ENCODE measurements at places on chromosomes 5 and 9.

DNA sequence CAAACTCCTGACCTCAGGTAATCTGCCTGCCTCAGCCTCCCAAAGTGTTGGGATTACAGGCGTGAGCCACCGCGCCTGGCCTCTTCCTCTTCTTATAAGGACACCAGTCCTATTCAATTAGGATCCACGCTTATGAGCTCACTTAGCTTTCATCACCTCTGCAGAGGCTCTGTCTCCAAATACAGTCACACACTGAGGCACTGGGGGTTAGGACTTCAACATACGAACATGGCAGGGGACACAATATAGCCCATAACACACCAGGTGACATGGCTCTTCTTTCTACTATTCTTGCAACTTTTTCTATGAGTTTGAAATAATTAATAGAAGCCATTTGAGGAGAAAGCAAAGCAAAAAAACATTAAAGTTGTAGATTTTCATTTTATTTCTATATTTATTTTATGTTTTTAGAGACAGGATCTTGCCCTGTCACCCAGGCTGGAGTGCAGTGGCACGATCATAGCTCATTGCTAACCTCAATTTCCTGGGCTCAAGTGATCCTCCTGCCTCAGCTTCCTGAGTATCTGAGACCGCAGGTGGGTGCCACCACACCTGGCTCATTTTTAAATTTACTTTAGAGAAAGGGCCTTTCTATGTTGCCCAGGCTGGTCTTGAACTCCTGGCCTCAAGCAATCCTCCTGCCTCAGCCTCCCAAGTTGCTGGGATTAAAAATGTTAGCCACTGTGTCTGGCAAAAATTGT is 6.0 kb upstream of the PRRT1B start:
- no peak for DNase-seq

GRCh38 chr9:135334953-135335460 is 144.6 kb upstream of the PPP1R26 start:
- DNase-seq, result no peak

DNA sequence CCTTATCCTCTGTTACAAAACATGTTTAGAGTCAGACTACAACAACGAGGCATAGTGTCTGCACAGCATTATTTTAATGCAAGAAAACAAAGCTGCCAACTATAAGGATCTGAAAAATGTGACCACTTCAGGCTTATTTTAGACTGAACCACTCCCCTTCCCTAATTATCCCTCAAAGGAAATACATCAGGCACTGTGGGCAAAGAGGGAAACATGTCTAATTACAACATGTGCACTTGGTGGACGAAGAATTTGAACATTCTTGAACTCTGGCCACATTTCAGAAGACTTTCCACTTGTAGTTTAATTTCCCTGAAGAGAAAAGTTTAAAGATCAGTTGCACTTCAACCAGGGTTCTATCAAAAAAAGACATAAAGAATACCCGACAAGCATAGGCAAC is 3.8 kb downstream of the MTMR12 start:
- DNase-seq, result no peak

DNA sequence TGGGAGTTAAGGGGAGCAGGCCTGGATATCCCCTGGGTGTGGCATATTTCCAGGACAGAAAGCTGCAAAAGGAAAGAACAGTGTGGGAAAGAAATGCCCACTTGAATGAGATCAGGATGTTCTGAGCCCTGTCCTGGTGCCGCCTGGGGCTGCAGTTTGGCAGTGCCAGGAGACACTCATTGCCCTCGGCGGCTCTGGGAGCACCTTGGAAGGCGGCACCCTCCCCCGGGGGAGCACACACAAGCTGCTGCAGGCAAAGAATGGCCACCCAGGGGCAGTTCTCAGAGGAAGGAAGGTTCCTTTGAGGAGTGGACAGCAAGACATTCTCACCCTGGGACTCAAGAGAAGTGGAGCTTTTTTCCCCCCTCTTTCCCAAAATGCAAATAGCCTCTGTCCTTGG is 305.3 kb downstream of the NTRK2 start:
- peak; percentile 35 for DNase-seq

DNA sequence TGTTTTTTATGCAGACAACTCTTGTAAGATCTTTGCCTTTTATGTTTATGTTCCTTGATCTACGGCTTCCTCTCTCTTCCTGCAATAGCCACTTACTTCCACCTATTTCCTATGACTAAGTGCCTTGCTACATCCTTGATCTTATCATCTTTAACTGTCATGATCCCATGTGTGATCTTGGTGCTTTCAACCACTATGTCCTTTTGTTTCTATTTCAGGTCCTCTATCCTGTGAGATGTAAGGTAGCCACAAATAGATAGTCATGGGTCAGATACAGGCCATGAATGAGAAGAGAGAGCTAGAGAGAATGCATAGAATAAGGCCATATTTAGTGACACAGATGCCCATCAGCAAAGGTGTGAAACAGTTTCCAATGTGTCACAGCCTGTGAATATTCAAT is 243.6 kb upstream of the HAPLN1 start:
- DNase-seq, result no peak

GRCh38 chr5:172561151-172561550 is 79.9 kb upstream of the NEURL1B start:
- no peak for DNase-seq

GRCh38 chr5:15680455-15680854 is 180.5 kb downstream of the FBXL7 start:
- no peak for DNase-seq

DNA sequence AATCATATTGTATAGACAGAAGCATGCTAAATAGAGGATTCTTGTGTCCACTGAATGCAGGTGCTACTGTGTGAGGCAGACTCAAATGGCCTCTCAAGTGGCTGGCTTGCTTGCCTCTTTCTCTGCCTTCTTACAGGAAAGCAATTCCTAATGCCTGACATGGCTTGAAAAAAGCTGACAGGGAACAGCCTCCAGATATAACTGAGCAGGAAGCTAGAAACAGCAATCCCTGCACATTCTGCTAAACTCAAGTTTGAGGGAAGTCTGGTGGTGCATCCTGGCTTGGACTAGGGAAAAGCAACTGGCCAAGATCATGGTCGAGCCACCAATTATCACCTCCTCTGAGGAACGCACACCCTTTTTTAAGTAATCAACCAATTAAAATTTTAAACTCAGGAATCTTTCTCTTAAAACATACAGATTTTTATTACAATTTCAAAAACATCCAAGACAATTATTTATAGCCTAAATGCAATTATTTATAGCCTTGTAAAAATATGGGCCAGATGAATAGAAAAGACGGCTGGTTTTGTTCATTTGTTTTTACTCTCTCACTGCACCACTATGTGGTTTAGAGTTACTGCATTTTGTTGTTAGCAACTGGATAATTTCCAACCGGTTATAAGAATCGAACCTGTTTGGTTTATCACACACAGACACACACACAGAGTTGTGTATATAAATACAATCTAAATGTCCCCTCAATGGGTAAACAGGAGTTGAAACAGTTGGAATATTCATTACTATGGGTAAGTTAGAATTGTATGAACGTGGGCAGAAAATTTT is 290.9 kb upstream of the ANKRD55 start:
- no peak for DNase-seq

GRCh38 chr5:133199417-133200178 is 147.8 kb downstream of the HSPA4 start:
- no peak for DNase-seq

DNA sequence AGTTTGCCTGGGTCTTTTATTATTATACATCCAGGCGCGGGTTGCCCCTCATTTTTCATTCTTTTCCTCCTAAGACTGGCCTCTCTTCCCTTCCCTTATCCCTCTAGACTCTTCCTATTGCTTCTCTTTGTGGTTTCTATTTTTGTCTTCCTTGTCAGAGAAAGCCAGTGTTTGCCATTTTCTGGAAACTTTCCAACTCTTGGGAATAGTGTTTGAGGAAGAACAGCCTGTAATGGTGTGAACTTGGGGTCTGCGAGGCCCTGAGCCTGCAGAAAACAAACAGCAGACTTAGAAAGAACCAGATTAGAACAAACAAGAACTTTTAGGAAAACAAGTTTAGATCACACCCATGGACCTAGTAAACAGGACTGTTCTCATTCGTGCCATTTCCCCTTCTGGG is 15.5 kb downstream of the PRKACG start:
- DNase-seq, result no peak

GRCh38 chr9:71706176-71706575 is 62.1 kb downstream of the CEMIP2 start:
- no peak for DNase-seq

DNA sequence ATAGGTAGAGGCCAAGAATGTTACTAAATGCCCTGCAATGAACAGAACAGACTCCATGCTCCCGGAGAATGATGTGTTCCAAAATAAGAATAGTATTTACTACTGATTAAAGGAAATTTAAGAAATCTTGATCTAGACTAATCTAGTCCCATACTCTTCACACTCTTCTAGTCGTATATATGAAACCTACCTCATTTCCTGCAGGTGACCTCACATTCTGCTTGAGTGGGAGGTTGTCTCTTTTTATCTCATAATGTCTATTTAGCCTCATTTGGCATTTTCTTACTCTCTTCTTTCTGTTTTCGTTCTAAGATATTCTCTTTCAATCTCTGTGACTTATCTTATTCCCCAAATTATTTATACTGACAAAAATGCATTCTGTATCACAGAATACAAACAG is 9.2 kb upstream of the SHOC1 start:
- DNase-seq, result no peak

- no peak for DNase-seq
Observed at GRCh38 chr9:14793389-14793788, 70.9 kb upstream of the CER1 start.

GRCh38 chr9:122307925-122308324 is 43.2 kb downstream of the MRRF start:
- no peak for DNase-seq

- no peak for DNase-seq
Observed at GRCh38 chr5:26757941-26758340, 280.4 kb downstream of the CDH9 start.

GRCh38 chr9:93682155-93682968 is 106.0 kb downstream of the PHF2 start:
- DNase-seq, result peak; percentile 44

- DNase-seq, result no peak
Observed at GRCh38 chr5:68426586-68426985, 211.0 kb downstream of the PIK3R1 start.

GRCh38 chr9:17520268-17521064 is 58.4 kb upstream of the SH3GL2 start:
- DNase-seq, result peak; percentile 49

DNA sequence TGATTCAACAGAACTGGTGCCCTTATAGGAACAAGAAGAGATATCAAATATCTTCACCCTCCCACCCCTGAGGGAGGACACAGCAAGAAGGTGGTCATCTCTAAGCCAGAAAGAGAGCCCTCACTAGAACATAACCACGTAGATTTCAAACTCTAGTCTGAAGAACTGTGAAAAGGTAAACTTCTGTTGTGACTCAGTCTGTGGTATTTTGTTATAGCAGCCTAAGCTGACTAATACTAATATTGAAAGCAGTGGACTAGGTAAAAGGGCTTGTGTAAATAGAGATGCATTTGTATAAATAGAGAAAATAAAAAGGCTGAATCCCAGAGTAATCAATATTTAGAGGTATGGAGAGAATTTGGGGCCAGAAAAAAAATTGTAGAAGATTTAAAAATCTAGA is 157.6 kb upstream of the CCNH start:
- no peak for DNase-seq

GRCh38 chr9:4262735-4263141 is 37.1 kb downstream of the GLIS3 start:
- no peak for DNase-seq

DNA sequence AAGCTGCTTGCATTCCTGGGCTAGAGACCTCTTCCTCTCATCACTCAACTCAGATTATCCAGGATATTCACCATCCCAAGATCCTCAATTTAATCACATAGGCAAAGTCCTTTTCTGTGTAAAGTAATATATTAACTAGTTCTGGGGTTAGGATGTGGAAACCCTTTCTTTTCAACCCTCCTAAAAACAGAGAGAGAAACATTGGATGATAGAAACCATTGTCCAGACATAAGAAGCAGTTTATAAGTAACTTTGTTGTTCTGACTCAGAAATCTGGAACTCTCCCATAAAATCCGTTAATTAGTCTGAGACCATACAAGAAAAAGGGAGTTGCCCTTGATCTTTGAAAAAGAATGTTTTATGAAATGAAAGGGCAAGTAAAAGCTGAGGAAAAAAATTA is 817.1 kb upstream of the CDH9 start:
- no peak for DNase-seq

DNA sequence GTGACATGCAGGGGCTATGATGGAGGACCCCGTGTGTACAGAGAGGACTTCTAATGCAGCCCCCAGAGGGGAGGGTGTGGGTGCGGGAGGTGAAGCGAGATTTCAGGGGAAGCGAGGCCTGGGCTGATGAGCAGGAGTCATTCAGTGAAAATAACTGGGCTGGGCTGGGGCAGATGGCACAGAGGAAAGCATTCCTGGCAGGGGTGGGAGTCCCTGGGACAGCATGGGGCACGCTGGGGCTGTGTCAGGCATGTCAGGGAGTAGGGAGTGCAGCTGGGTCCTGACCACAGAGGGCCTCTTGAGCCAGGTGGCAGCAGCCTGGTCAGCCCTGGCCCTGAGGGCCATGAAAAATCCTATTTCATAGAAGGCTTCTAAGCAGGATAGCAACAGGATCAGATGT is 36.6 kb downstream of the COL15A1 start:
- DNase-seq, result no peak
